ENCODE measurements at places on chromosomes 11 and 22.

DNA sequence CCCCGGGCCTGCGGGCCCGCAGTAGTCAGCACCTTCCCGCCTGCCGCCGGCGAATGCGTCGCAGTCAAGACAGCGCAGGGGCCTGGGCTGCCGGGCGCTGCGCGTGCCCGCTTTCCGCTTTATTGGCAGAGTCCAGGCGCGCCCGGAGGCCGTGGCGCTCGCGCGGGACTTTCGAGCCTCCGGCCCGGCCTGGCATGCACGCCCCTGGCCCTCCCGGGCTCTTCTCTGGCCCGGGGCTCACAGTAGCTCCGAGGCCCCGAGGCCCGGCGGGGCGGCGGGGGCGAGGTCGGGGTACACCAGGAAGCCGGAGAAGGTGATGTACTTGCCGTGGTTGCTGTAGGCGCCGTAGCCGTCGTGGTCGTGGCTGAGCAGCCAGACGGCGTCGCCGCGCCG lies 3.1 kb downstream of the FAM180B start:
- no peak for DNase-seq

DNA sequence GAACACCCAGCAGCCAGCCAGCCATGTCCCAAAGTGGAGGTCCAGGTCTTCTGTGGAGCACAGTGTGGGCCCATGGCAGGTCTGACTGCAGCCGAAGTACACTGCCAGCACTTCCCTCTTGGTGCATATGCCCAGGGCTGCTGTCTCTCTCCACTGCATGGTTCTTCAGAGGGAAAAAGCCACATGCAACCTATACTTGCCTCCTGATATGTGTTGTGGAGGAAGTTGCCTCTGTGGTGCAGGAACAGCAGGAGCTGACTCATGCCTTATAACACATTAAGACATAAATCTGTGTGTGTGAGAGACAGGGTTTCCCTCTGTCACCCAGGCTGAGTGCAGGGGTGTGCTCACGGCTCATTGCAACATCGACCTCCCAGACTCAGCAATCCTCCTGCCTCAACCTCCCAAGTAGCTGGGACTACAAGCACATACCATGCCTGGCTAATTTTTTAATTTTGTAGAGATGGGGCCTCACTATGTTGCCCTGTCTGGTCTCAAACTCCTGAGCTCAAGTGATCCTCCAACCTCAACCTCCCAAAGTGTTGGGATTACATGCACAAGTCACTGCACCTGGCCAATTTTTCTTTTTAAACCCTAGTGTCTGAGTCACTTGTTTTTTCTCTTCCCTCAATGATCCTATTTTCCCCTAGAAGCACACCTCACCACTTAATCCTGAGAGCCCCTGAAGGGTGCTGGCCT lies 98.8 kb downstream of the MPPED2 start:
- peak; percentile 82 for DNase-seq

DNA sequence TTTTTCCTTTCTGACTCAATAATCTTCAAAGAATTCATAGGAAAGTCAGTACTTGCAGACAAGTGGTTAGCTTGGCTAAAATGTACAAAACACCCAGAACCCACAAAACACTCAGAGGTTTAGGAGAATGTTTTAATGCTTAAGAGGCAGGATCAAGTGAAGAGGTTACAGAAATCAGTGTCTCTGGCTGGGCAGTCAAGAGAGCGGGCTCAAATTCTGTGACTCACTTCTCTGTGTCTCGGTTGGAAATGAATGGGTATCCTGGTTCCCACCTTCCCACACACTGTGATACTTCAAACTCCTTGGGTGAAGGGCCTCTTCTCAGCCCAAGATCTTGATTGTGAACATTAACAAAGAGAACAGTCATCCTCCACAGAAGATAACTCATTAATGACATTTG lies 3.8 kb downstream of the MPEG1 start:
- no peak for DNase-seq

GRCh38 chr11:107951155-107951554 lies 22.9 kb downstream of the RAB39A start:
- DNase-seq: no peak

DNA sequence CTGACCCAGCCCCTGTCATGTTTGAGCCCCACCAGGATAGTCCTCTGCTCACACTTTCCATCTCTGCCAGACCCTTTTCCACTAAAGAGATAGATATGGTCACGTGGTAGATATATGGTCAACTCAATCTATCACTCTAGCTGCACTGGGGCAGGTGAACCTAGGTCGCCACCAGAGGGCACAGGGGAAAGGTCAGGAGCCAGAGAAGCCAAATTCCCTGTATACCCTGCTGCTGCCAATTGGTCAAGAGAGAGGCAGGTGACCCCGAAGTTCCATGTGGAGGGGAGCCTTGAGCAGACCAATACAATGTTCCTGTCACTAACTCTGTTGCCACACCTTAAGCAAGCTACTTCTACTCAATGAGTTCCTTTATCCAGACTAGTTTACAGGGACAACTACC lies 101.1 kb upstream of the GALNT18 start:
- DNase-seq: no peak

DNA sequence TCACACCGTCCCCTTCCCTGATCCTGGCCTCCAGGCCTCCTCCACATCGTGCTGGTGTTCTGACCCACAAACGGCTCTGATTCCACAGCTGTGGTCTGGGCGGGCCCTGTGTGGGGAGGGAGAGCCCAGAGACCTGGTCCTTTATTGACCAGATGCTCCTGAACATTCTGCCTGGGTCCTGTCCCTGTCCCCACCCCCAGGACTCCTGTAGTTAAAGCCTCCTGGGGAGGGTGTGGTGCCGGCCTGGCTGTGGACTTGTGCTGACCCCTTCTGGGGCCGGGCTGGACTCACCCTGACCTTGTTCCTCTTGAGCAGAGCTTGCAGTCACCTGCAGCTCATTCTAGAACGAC lies 128.7 kb downstream of the CTTN start:
- DNase-seq: no peak

GRCh38 chr11:14546672-14547071 lies 26.5 kb upstream of the PSMA1 start:
- DNase-seq: no peak
